A172 (cell line): ENCODE measurements at places on chromosomes 12 and 14. TPM values are rescaled to one million over a fixed set of nuclear protein-coding genes. Genes with fewer than 3 reads are reported as not detected.

Gene SERPINA5
- total RNA-seq, result 0.36 TPM in 1 of 2 replicates, not detected in the other

Gene AKAP6
- 7.1 and 11.3 TPM in 2 replicates for total RNA-seq

Gene BLTP3B
- 34.9 and 41.2 TPM in 2 replicates for total RNA-seq

Gene SIX6
- not detected in 2 replicates for total RNA-seq

Gene INSM2
- total RNA-seq, result 0.10 and 0.17 TPM in 2 replicates

Gene CNTN1
- 4.1 and 4.5 TPM in 2 replicates for total RNA-seq

Gene RESF1
- total RNA-seq, result 30.2 and 38.3 TPM in 2 replicates

Gene A2ML1
- not detected in 2 replicates for total RNA-seq

Gene LIN7A
- total RNA-seq, result 0.21 and 1.2 TPM in 2 replicates

Gene RTN1
- 7.0 and 7.9 TPM in 2 replicates for total RNA-seq

Gene SYNE2
- total RNA-seq, result 9.7 and 11.1 TPM in 2 replicates

Gene PELI2
- total RNA-seq, result not detected in 2 replicates

Gene FOXJ2
- 3.9 and 4.5 TPM in 2 replicates for total RNA-seq
